C1 segment of cervical spinal cord (tissue), 14 donors: ENCODE measurements at places on chromosomes 2 and 18.

GRCh38 chr2:191899410-191899809 lies 52.5 kb upstream of the CAVIN2 start:
- DNase-seq, result no peak

GRCh38 chr2:135485441-135485840 lies 45.6 kb downstream of the ZRANB3 start:
- no peak for DNase-seq

- DNase-seq, result no peak
Observed at GRCh38 chr2:8304821-8305766, 376.8 kb upstream of the ID2 start.

DNA sequence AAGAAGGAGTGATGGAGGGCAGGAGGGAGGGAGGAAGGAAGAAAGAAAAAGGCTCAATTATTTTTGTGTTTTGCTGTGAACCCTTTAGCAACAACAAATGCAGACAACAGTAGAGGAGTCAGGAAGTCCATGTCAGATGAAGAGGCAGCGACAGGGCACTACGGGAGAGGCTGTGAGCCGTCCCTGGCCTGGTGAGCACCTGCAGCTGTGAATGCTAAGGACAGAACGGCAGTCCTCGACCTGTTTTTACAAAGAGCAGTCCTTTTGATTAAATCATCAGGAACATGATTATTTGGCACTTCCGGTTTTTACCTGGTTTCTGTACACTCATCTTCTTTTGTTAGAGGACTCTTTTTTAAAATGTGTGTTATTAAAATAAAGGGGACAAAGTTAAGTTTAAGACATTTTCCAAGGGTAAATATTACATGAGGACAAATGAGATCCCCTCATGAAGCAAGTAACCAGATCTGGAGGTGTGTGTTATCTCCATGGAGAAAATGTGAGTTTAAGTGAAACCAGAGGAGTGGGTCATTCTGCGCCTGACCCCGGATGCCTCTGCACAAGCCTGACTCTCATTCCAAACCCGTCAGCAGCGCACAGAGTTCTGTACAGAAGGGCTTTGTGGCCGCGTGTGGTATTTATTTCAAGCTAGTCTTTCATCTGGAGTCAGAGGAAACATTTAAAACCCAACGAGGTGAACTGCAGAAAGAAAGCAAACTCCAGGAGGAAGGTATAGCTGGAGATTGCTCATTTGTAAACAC lies 492.5 kb downstream of the SOX11 start:
- no peak for DNase-seq

DNA sequence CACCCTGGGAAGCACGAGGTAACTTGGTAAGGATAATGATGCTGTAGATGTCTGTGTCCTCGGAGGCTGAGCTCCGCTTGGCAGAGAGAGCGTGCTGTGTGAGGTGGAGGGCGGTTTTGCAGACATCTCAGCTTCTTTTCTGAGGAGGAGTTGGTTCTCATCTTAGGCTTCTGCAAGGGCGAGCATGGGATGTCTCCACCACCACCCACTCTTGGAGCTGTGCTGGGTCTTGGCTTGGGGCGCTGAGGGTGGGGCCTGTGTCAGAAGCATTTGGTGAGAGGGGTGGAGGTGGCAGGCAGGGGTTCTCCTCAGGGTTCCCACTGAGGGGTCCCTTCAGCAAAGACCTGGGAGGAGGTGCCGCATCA lies 9.2 kb downstream of the OXER1 start:
- DNase-seq, result no peak

DNA sequence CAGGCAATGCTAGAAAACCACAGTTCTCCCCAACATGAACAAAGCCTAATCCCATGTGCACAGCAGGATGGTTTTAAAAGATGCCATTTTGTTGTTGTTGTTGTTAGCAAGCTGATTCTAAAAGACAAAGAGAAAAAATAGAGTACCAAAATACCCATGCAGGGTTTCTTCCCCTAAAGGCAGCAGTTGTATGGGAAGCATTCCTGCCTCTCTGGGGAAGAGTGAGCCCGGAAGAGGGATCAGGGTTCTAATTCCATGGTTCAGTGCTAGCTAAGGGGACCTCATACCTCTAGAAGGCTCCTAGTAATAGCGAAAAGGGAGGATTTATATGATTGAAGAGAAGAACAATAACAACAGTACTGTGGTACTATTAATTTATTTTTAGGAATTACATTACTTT lies 327.6 kb downstream of the DPP10 start:
- DNase-seq, result no peak

- no peak for DNase-seq
Observed at GRCh38 chr2:48341551-48342133, 188.3 kb upstream of the STON1 start.

DNA sequence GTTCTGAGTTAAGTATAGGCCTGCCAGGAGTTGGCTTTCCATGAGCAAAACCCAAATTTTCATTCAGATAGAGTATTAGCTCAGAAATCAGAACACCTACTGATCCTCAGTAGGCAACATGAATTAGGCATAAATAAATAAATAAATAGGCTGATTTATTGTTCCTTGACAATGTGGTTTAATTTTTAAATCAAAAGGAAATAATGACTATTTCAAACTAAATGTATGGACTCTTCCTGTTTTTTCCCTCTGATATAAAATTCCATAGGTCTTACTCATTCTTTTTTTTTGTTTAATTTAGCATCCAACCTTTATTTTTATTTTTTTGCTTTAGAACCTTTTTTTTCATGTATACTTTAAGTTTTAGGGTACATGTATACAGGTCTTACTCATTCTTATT lies 140.2 kb upstream of the ITGA6 start:
- no peak for DNase-seq

DNA sequence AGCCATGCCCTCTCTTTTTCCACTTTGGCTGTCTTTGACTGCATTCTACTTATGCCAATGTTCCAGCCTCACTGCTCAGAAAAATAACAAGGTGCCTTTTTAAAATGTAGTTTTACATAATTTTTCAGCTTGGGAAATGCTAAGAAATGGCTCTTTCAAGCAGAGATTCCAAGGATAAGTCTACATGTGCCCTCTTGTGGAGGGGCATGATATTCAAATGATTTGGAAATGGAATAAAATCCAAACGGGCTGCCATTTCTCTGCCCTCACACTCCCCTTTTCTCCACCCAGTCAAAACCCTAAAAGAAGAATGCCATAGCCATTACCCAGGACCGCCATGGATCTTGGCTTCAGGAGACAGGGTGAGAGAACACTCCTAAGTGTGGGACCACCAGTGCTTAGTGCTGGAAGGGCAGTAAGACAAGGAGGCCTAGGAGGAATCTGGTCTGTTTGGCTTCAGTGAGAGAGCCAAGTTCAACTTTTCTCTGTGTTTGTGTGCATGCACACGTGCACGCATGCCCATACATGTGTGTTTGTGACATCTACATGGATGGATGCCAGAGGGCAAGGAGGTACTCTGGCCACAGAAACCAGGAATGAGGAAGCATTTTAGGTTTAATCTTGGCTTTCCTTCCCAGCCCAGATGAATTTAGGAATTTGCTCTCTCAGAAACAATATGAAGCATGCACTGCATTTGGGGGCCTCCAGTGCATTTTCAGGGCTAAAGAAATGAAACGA lies 174.0 kb upstream of the SLC14A2 start:
- DNase-seq, result no peak

GRCh38 chr2:10397297-10397875 lies 50.7 kb downstream of the ODC1 start:
- DNase-seq, result no peak
